ENCODE measurements at places on chromosomes 5 and 9. TPM values are rescaled to one million over a fixed set of nuclear protein-coding genes. Genes with fewer than 3 reads are reported as not detected.

- DNase-seq: no peak
Observed at GRCh38 chr9:109441296-109441695, 56.8 kb downstream of the PTPN3 start.

Gene CRHBP
- total RNA-seq: not detected

Gene SPIN1
- 26.5 TPM for total RNA-seq

Gene HARS2
- 30.1 TPM for total RNA-seq

Gene BNC2
- not detected for total RNA-seq

Gene CTNNAL1
- total RNA-seq: 19.8 TPM

DNA sequence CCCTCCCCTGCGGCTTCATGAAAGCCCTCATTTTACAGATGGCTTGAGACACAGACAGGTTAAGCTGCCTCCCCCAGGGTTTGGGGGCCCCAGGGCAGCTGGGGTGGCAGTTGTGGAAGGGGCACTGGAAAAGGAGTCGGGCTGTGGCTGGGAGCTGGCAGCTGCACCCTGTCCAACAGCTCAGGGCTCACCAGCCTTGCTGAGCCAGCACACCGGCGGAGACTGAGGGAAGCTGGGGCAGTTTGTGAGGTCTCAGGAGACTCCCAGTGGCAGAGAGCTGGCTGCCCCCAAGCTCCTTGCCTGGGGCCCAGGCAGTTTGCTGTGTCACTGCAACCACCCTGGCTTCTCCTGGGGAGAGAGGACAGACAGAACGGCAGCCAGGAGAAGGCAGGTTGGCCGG is 34.8 kb upstream of the RAPGEF1 start:
- no peak for DNase-seq

Gene C1QTNF3
- total RNA-seq: 1.7 TPM

DNA sequence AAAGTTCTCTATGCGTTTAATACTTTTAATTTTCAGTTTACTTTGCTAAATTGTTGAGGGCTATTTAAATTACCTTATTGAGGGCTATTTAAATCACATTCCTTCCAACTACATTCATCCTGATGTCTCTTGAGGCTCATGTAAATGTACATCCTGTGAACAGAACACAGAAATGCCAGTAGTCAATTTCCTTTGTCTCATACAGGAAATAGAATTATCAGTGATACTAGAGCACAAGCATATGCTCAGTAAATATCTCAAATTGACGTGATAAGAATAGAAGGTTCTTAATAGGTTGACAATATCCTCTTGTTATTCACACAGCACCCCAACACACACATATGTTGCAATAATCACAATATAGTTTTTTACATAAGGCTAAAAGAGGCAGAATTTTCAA is 449.0 kb downstream of the CYLC2 start:
- DNase-seq: no peak

Gene LECT2
- total RNA-seq: not detected

DNA sequence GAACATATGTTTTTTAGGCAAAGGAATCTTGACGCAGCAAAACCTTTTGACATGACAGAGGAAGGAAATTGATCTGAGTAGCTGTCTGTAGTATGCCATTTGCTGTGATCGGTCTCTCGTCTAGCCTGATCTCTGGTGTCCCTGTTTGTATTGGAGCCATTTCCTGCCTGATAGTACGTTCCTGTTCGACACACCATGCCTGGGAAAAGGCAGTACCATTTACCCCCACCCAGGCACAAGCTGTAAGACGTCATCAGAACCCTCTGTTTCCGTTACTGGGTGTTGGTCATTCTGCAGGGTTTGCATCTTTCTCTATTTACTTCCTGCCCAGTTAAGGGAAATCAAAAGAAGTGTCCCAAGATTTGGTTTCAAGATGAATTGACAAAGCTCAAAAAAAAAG is 129.7 kb downstream of the CEMIP2 start:
- no peak for DNase-seq

- DNase-seq: peak; percentile 62
Observed at GRCh38 chr9:134163371-134164196, 780 bp downstream of the RNU6ATAC start.

GRCh38 chr5:153276151-153276550 is 214.3 kb upstream of the GRIA1 start:
- DNase-seq: no peak

Gene TRAF1
- total RNA-seq: 164 TPM

DNA sequence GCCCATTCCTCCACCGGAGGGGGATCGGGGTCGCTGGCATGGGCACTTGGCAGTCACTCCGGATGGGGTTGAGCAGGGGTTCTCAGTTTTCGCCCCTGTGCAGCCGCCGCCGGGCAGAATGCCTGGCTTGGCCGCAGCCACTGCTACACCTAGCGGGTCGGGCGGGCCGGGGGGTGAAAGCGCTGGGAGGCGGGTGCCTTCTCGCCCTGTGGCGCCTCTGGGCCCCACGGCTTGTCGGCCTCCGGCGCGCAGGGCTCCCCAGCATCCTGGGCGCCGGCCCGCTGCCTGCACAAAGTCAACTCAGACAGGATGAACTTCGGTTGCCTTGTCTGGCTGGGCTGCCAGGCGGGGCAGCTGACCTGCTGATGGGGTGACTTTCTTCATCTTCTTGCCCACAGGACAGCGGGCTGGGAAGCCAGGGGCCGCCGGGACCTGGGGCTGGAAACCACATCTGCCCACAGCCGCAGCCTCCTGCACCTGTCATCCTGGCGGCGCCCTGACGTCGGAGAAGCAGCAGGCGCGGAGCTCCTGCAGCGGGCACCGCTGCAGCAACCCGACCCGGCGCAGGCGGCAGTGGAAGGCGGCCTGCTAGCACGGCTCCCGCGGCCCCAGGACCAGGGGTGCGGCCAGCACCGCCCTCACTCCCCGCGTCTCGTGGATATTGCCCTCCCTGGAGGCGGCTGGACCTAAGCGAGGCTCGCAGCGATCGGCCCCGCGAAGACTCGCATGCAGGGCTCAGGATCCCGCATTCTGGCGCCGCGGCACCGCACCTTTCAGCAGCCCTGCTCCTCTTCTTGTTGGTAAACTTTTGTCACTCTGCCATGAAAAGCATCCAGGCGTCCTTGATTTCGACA is 1.3 kb upstream of the ANKRD18A start:
- peak; percentile 14 for DNase-seq

GRCh38 chr9:127679506-127679905 is 27.3 kb upstream of the CFAP157 start:
- no peak for DNase-seq

GRCh38 chr9:34572092-34572491 is 17.4 kb downstream of the CNTFR start:
- DNase-seq: no peak

Gene SOX30
- 0.11 TPM for total RNA-seq

GRCh38 chr9:131483319-131484050 is 19.2 kb upstream of the POMT1 start:
- DNase-seq: no peak

Gene NDFIP1
- 118 TPM for total RNA-seq

Gene POLE3
- 73.8 TPM for total RNA-seq

- no peak for DNase-seq
Observed at GRCh38 chr5:80035839-80036238, 691 bp downstream of the THBS4 start.

Gene DCAF12
- 43.5 TPM for total RNA-seq

DNA sequence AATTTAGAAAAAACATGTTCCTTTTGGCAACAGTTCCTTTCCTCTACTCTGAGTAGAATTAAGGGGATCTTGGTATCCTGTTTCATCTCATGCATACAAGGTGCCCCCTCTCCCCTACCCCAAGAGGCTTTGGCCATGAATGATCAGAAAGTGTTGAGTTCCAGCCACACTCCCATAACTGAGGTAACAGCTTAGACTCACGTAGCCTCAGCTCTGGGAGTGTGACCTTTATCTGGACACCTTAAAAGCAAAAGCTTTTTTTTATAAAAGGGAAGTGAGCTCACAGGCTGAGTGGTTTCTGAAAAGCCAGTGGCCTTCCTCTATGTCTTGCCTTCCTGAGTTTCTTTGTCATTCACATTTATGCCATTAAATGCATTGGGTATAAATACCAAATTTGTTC is 900 bp upstream of the HAVCR2 start:
- no peak for DNase-seq

GRCh38 chr5:100838048-100838473 is 65.0 kb downstream of the ST8SIA4 start:
- DNase-seq: no peak

GRCh38 chr9:109379513-109379912 is 58.7 kb upstream of the EPB41L4B start:
- no peak for DNase-seq

Gene HAVCR2
- total RNA-seq: 48.6 TPM

DNA sequence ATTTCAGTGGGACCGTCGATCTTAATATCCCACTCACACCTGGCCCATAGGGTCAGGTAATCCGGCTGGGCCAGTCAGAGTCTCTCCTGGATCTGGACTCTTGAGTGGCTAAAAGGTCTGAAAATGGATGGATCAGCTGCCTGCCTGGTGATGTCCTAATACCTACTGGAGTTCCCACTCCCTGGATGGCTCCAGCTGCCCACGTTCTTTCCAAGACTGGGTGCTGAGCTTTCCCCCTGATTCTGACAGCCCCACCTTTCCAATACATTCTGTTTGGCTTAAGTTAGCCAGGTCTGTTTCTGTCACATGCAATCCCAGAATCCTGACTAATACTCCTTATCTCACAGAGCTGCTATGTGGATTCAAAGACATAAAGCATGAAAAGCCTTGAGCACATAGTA is 10.2 kb downstream of the SH3PXD2B start:
- DNase-seq: no peak

GRCh38 chr5:73222173-73222572 is 49.2 kb downstream of the TMEM174 start:
- DNase-seq: no peak

All from activated T-helper 2 cell treated with anti-CD3 and anti-CD28 coated beads, Interferon-gamma antibody, Interleukin-2, Interleukin-4, amounts not matched to agents 10 μg/mL and 5 μg/mL and 100 μg/mL, durations not matched to agents 14 hours and 24 hours and 36 hours (primary cell).